CD4-positive, alpha-beta T cell treated with Interleukin-17A for 1 hour (primary cell): ENCODE measurements at places on chromosomes 13 and 19.

- DNase-seq, result no peak
Observed at GRCh38 chr19:42362891-42363440, 27.1 kb downstream of the CNFN start.

DNA sequence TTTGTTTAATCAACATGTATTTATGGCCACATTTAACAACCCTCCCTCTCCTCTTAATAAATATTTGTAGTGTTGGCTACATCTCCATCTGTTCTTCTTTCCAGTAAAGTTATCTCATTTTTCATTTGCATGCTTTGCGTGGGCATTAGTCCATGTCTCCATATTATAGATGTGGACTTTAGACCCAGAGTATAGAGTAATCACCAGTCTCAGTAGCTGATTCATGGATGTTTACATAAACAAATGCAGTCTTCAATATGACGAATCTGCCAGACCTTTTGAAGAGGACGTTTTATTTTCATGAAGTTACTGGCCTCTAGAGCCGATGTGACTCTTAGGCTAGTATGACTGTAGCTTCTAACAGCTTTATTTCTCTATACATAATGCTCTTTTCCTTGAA lies 1546.2 kb downstream of the OLFM4 start:
- no peak for DNase-seq

- DNase-seq, result peak; percentile 78
Observed at GRCh38 chr13:20475927-20476691, 49.5 kb downstream of the CRYL1 start.

DNA sequence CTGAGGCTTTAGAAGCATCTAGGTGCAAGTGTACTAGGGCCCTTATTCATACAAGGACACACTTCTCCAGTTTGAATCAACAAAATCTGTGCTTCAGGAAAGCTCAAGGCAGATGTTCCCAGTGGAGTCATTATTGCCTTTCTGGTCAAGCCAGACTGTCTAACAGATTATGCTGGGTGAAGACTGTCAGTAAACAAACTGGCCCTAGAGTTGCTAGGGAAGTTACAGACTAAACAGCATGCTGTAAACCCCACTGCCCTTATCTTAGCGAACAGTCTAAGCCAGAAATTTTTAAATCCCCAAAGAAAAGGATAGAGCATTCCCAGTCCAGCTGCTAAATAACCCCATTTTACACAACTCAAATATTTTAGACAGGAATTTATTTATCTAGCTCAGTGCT lies 1701.3 kb upstream of the PRR20A start:
- DNase-seq, result no peak

DNA sequence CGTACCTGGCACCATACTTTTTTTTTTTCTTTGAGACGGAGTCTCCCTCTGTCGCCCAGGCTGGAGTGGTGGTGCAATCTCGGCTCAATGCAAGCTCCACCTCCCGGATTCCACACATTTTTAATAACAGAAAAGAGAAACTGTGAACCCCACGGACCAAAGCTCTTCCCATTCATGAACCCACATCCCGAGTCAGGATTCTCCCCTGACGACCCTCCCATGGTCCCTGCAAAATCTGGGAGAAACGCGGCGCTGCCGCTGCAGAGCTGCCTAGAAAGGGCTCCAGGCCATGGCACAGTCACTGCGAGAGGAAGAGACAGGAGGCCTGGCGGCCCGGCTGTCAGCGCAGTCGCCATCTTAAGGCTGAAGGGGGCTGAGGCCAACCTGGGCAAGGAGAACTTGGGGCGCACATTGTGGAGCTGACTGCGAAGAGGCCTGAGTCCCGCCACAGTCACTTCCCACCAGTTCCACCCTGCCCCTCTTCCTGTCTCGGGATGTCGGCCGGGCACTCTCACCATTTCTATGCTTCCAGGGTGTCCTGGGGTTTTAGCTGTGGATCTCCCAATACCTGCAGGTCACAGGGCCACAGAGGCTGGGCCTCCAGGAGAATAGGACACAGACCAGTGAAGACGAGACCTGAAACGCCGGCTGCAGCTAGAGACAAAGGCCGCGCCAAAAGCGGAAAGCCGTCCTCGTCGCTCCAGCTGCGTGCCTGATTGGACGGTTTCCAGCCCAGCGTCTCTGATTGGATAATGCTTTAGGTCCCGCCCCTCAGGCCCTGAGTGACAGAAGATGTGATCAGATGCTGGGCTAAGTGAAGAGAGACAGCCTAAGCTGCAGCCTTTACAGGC lies 71.0 kb downstream of the ZNF486 start:
- peak; percentile 94 for DNase-seq

DNA sequence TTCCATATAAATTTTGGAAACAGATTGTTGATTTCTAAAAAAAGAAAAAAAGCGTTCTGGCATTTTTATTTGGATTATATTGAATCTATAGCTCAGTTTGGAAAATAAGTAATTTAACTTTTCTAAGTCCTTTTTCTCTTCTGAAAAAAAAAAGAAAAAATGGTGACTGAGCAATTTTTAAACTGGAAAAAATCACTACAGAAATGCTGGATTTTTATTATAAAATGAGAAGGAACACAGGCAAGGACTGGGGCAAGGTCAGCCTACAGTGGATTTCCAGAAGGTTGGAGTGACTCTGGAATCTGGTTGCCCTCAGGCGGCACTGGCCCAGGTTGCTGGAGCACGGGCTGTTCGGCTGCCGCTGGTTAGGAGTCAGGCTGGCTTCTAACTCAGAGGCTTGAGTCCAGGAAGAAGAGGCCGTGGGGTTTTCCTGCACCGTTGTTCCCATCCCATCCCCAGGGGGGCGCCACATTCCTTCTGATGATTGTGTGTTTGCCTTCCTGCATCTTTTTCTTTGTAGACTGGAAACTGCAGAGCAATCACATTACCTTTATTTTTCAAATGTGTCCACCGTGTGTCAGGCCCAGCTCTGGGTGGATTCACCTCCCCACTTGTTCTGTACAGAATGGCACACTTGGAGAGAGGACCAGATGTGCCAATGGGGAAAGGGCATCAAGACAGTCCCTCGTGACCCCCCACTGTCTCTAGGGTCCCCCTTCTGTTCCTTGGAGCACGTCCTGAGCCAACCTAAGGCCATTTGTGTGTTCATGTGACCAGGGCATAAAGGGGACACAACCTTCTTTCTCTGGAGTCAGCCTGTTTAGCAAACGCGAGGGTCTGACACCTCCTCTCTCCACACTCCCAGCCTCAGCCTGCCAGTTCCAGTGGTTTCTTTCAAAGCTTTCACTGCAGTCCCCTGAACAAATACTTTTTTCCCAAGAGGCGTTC lies 44.5 kb upstream of the GTF3A start:
- DNase-seq, result peak; percentile 51

- no peak for DNase-seq
Observed at GRCh38 chr19:19354007-19354406, 33.4 kb downstream of the MAU2 start.

DNA sequence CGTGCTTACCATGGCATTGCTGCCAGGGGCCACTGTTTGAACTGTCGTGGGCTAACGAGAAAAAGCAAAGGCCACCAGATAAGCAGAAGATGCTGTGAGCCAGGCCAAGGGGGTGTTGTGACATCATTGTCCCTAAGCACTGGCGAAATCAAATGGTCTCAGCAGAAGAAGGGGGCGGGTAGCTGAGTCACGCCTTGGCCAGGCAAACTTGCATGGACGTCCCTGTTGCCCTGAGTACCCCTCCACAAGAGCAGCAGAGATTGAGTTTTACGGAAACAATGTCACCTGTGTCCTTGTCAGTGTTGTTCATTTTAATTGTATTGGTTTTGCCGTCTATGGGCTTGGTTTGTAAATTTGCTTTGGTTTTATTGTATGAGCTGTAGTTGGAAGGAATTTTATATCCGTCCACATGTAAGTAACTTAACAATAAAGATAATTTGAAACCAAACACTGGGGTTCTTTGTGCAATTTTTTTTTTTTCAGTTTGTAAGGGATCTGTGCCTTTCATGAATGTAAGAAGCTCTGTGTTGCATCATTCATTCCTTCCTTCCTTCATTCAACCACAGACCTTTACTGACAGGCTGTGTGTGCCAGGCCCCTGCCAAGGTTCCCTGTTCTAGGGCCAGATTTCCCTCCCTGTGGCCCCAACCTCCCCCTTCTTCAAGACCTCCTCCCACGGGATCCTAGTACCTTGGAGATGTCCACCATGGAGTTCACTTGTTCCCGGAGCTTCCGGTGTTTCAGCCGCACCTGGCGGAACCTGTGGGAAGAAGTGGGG lies 12.3 kb downstream of the KCNN4 start:
- DNase-seq, result no peak

- peak; percentile 7 for DNase-seq
Observed at GRCh38 chr13:28574617-28575142, 79.8 kb upstream of the FLT1 start.

GRCh38 chr19:39397360-39398296 lies 6.5 kb downstream of the MED29 start:
- DNase-seq, result peak; percentile 94

DNA sequence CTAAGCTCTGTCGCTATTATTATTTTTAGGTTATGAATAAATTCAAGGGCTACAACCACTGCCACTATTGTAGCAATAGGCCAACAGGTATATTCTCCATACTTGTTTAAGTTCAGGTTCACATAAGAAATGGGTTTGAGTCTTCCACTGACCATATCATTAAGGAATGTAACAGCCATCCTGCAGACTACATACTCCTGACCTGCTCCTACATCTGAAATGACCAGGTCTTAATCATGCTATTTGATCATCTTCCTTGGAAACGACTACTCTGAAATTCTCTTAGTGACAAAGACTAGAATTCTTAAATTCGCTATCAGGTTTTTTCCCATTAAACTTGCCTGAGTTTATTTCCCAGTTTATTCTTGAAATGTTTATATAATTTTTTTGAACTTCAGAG lies 66.8 kb downstream of the IPO5 start:
- DNase-seq, result no peak

DNA sequence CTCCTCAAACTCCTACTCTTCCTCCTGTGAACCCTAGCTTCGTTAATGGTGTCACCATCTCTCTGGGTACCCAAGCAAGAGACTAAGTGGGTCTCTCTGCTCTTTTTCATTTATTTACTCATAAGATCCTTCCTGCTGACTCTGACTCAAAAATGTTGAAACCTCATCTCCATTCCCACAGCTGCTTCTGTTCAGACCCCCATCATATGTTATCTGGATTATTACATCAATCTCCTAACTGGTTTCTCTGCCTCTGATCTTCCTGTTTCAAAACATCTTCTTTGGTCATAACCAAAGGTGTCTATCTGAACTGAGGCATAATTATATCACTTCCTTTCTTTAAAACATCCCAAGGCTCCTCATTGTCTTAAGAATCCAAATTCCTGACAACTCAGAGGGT lies 2.0 kb upstream of the MEDAG start:
- no peak for DNase-seq

DNA sequence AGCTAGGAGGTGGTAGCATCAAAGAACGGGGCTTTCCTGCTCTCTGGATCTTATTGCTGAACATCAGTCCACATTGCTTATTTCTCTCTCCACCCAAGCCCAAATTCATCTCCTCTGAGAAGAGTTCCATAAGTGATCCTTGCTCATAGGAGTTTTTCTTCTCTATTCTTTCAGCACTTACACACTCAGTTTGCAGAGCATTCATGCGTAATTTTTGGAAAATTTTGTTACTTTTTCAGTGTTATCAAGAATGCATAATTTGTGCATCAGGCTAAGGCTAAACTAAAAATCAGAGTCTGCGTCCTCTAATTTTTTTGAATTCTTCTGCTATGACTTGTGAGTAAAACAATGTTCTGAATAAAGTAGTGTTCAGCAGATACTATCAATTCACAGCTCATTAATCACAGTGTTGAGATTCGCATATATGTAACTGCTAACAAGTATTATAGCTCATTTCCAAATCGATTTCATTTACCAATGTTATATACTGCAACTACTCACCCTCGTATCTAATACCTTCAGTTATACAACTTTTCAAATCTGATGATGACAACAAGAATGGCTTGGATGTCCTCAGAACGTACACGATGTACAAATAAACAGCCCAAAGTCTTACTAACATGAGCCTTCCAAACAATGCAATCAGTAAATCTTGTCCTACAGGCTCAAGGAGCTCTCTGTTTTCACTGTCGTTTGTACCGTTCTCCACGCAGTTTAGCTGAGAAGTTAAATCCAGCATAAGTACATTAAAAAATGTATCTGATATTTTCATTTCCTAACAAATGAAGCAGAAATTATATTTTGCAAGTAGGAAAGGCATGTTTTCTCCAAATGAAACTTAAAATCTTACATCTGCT lies 36.4 kb upstream of the STARD13 start:
- no peak for DNase-seq

DNA sequence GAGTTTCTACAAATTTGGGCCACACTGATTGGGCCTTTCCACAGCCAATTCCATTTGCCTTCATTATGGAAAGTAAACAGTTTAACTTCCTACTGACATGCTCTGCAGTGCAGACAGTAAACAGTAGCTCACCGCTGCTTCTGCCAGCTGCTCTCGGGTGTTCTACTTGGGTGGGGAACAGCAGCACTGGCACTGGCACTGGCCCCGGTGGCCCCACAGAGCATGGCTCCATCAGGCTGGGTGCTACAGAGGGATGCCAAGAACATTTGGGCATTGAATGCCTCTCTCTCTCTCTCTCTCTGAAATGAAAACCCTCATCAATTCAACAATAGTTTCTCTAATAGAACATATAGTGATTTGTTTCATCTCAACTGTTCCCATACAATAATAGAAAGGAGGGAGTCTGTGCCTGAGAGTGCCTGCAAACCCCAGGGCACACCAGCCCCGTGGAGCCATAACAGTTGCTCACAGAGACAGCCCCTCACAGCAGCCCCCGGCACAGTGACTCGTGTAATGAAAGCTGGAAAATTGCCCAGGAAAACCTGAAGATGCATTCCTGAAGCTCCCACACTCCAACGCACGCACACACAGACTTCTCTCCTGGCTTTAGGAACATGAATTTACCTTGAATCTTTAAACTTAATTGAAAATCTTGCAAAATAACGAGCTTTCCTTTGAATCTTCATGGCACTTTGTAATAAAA lies 38.2 kb upstream of the GJB6 start:
- no peak for DNase-seq

- no peak for DNase-seq
Observed at GRCh38 chr13:50842251-50842989, 1.1 kb downstream of the DLEU7 start.

DNA sequence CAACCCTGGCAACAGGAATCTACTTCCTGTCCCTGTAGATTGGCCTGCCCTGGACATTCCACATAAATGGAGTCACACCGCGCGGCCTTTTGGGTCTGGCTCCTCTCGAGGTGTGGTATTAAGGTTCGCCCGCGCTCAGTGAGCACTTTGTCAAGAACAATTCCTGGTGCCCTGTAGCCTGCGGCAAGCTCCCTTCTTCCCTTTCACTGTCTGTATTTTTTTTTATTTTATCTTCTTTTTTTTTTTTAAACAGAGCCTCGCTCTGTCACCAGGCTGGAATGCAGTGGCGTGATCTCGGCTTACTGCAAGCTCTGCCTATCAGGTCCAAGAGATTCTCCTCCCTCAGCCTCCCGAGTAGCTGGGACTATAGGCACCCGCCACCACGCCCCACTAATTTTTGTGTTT lies 28.3 kb downstream of the PEX11G start:
- no peak for DNase-seq

- no peak for DNase-seq
Observed at GRCh38 chr19:8935460-8935859, 74.7 kb downstream of the MUC16 start.
